RWPE2 (cell line): ENCODE measurements at places on chromosomes 2 and 18.

DNA sequence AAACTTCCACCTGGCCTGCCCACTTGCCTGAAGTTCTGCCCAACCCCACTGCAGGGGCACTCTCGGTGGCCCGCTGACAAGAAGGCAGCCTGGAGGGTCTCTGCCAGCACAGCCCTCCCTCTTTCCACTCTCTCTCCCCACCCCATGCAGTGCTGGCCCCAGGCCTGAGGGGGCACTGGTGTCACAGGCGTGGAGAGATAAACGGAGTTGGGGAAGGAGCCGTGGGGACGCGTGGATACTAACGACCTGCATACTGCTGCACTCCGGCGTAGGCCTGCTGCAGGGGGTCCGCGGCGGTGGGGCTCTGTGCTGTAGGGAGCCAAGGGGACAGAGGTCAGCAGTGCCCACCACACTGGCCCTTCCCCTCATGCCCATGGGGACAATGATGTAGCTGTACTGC, 299.3 kb downstream of the CELF4 start:
- DNase-seq = no peak
- H3K4me1 ChIP-seq = no peaks in the 10 kb centered on the region
- no peak overlapping the region for H3K4me3 ChIP-seq
- H3K27me3 ChIP-seq = no peaks in the 10 kb centered on the region

DNA sequence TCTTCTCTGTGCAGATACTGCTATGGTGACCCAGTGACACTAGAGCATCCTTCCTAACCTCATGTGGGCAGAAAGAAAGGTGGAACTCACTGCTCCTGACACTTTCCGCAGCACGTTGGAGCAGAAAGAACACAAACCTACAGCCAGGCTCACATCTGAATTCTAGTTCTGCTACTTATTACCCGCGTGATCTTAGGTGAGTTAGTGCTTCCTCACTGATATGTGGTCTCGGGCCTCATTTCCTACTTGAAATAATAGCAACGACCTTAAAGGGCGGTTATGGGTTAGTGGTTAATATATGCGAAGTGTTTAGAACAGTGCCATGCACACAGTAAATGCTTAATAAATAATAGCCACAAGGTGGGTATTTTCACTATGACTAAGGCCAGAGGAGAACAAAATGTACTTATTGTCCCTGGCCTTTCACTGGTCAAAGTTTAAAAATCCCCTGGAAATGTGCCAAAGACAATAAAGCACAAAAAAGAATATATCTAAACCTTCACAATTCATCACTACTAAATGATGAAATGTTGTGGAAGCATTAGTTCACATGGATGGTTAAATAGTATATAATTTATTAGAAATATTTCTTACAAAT, 66.6 kb downstream of the MYOM1 start:
- H3K27ac ChIP-seq = no peak overlapping the region
- H3K4me3 ChIP-seq = no peak overlapping the region
- peaks cover 11% of the 10 kb centered on the region for H3K4me1 ChIP-seq

- peaks cover 29% of the 10 kb centered on the region for H3K36me3 ChIP-seq
- no peak overlapping the region for H3K4me3 ChIP-seq
- H3K4me1 ChIP-seq = no peaks in the 10 kb centered on the region
- peak overlapping the region; percentile 21 for H3K27ac ChIP-seq
Measured at GRCh38 chr2:20198796-20199632, 25.9 kb downstream of the SDC1 start.

- H3K27ac ChIP-seq = no peak overlapping the region
- H3K4me1 ChIP-seq = peaks cover 7% of the 10 kb centered on the region
- H3K36me3 ChIP-seq = no peaks in the 10 kb centered on the region
- H3K27me3 ChIP-seq = no peaks in the 10 kb centered on the region
Measured at GRCh38 chr2:5140347-5140746, 551.8 kb upstream of the SOX11 start.

- peaks cover 16% of the 10 kb centered on the region for H3K4me1 ChIP-seq
- no peak overlapping the region for H3K4me3 ChIP-seq
- DNase-seq = no peak
Measured at GRCh38 chr2:151258121-151258520, 3.5 kb downstream of the RBM43 start.

- no peak overlapping the region for H3K27ac ChIP-seq
- no peaks in the 10 kb centered on the region for H3K4me1 ChIP-seq
- H3K27me3 ChIP-seq = no peaks in the 10 kb centered on the region
- no peak for DNase-seq
- H3K4me3 ChIP-seq = no peak overlapping the region
Measured at GRCh38 chr2:229335877-229336346, 64.8 kb upstream of the PID1 start.

DNA sequence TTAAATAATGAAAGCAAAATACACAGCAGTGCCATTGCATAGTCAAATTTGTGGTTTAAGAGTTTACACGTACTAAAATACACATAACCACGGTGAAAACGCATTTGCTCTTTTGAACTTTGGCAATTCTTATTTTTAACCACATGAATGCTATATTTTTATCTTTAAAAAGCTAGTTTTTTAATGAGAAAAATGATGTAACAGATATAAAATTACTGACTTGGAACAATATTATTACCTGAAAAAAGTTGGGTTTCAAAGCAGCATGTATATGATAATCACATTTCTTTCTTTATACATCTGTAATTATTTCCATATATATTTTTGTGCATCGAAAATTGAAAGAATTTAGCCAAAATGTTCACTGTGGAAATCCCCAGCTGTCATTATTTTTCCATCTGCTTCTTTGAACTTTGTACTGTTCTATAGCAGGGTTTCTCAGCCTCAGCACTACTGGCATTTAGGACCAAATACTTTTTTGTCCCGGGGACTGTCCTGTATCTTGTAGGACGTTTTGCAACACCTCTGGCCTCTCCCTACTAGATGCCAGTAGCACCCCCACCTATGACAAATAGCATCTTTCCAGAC, 75.9 kb upstream of the CAB39 start:
- no peak overlapping the region for H3K27ac ChIP-seq
- no peak overlapping the region for H3K4me3 ChIP-seq
- no peaks in the 10 kb centered on the region for H3K4me1 ChIP-seq
- no peaks in the 10 kb centered on the region for H3K36me3 ChIP-seq

GRCh38 chr2:12603781-12604295, 112.9 kb upstream of the TRIB2 start:
- H3K4me1 ChIP-seq = no peaks in the 10 kb centered on the region
- H3K27me3 ChIP-seq = no peaks in the 10 kb centered on the region
- no peaks in the 10 kb centered on the region for H3K36me3 ChIP-seq
- no peak overlapping the region for H3K27ac ChIP-seq
- H3K4me3 ChIP-seq = no peak overlapping the region

GRCh38 chr18:10057894-10058791, 144.3 kb downstream of the VAPA start:
- H3K4me3 ChIP-seq = no peak overlapping the region
- peaks cover 23% of the 10 kb centered on the region for H3K4me1 ChIP-seq
- DNase-seq = no peak
- no peaks in the 10 kb centered on the region for H3K27me3 ChIP-seq

DNA sequence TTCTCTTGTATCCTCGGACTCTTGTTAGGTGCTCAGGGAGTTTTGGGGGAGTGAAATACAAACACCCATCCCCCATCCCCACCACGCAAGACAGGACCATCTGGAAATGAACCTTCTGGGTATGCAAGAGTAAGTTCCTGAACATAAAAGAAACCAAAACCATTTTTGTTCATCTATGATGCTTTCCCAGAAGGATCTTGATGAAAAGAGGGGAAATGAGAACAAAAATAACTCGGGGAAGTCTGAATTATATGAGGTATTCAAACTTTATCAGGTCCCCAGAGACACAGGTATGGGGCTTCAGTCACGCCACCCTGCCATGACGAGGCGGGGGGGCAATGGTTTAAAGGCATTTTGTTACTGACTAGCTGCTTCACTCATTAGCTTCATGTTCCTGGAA, 68.6 kb upstream of the DNMT3A start:
- H3K36me3 ChIP-seq = no peaks in the 10 kb centered on the region
- no peaks in the 10 kb centered on the region for H3K4me1 ChIP-seq
- DNase-seq = no peak
- H3K27ac ChIP-seq = no peak overlapping the region

DNA sequence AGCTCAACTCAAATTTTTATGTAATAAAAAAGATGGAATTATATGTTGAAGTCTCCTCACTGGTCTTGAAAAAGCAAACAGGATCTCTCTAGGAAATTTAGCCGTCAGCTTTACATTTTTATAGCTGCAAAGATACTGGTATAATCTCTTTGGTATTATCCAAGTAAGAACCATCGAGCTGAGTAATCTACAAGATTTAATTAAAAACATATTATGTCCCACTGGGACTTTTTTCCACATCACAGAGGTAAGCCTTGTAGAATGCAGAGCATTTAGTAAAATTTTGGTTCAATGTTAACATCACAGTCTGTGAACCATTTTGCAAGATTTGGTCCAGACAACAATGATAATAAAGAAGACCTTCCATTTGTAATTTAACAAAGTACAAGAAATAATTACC, 162.6 kb upstream of the SLC39A10 start:
- H3K27me3 ChIP-seq = no peaks in the 10 kb centered on the region
- H3K4me3 ChIP-seq = no peak overlapping the region
- no peaks in the 10 kb centered on the region for H3K36me3 ChIP-seq
- H3K4me1 ChIP-seq = no peaks in the 10 kb centered on the region

- no peaks in the 10 kb centered on the region for H3K36me3 ChIP-seq
- no peak overlapping the region for H3K4me3 ChIP-seq
- H3K27me3 ChIP-seq = peaks cover 16% of the 10 kb centered on the region
- H3K27ac ChIP-seq = no peak overlapping the region
- no peaks in the 10 kb centered on the region for H3K4me1 ChIP-seq
Measured at GRCh38 chr2:241846406-241846805, 12.3 kb downstream of the PDCD1 start.

DNA sequence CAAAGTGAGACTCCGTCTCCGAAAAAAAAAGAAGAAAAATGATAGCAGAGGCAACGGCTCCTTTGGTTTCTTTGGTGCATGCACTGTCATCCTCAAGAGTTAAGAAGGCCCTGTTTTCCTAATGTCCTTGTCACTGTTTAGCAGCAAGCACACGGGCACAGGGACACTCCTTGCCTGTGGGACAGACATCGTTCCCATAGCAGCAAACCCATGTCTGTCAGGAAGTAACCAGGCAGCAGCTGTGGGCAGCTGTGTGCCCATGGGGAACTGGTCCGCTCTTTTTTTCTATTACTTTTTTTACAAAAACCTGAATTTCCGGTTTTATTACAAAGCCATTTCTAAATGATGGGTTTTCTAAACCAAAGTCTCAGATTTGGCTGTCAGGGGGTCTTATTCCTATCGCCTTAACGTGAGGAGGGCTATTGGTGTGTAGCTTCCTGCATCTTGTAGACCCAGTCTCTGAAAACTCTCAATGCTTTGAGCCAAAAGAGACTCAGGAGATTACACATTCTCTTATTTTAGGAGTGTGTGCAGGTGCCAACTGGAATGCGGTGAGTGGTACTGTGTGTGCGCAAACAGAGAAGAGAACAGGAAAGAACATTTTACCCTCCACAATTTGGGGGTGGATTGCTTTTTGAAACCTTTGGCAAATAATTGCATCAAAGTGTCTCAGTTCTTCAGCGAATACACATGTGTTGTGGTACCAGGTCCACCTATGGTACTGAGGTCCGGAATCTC, 109.6 kb downstream of the COLEC12 start:
- H3K4me3 ChIP-seq = no peak overlapping the region
- peaks cover 8% of the 10 kb centered on the region for H3K27me3 ChIP-seq
- no peak for DNase-seq
- no peak overlapping the region for H3K27ac ChIP-seq
- H3K4me1 ChIP-seq = no peaks in the 10 kb centered on the region

DNA sequence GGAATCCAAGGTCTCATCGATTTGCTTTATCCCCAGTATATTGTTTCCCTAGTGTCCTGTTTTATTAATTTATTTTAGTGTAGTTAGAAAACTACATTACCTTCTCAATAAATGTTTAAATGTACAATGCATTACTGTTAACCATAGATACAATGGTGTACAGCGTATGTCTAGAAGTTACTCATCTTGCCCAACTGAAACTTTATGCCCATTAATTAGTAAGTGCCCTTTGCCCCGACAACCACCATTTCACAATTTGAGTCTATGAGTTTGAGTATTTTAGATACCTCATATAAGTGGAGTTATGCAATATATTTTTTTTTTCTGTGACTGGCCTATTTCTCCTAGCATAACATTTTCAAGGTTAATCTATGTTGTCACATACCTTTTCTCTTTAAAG, 1343.0 kb upstream of the SLC39A10 start:
- H3K27me3 ChIP-seq = no peaks in the 10 kb centered on the region
- no peaks in the 10 kb centered on the region for H3K36me3 ChIP-seq
- H3K4me3 ChIP-seq = no peak overlapping the region

DNA sequence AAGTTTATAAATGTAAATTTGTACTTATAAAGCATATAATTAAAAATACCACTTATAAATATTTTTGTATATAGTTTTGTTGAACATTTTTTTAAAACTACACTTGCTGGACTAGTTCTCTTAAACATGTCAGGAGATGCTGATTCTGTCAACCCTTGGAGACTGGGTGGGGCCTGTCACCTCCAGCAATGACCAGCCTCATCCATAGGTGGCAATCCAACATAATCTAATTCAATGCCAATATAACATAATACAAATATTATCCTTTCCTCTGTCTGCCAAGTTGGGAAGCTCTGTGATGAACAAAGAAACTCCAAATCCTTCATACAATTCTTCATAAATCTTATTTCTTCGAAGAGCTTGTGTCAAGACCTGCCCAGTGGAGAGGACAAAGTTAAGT, 140.4 kb downstream of the RBMS1 start:
- no peak overlapping the region for H3K4me3 ChIP-seq
- no peak for DNase-seq
- peaks cover 25% of the 10 kb centered on the region for H3K36me3 ChIP-seq
- peaks cover 42% of the 10 kb centered on the region for H3K4me1 ChIP-seq

GRCh38 chr2:26709323-26710110, 17.0 kb downstream of the KCNK3 start:
- no peak overlapping the region for H3K27ac ChIP-seq
- H3K36me3 ChIP-seq = no peaks in the 10 kb centered on the region
- no peaks in the 10 kb centered on the region for H3K27me3 ChIP-seq

GRCh38 chr2:235564884-235565530, 71.2 kb downstream of the AGAP1 start:
- H3K4me3 ChIP-seq = no peak overlapping the region
- no peaks in the 10 kb centered on the region for H3K36me3 ChIP-seq
- H3K27ac ChIP-seq = no peak overlapping the region
- H3K27me3 ChIP-seq = no peaks in the 10 kb centered on the region
- H3K4me1 ChIP-seq = no peaks in the 10 kb centered on the region

GRCh38 chr2:64640153-64641044, 13.3 kb downstream of the SERTAD2 start:
- peaks cover 11% of the 10 kb centered on the region for H3K36me3 ChIP-seq
- no peaks in the 10 kb centered on the region for H3K27me3 ChIP-seq
- H3K4me1 ChIP-seq = peaks cover 60% of the 10 kb centered on the region
- no peak overlapping the region for H3K4me3 ChIP-seq
- H3K27ac ChIP-seq = peak overlapping the region; percentile 58

DNA sequence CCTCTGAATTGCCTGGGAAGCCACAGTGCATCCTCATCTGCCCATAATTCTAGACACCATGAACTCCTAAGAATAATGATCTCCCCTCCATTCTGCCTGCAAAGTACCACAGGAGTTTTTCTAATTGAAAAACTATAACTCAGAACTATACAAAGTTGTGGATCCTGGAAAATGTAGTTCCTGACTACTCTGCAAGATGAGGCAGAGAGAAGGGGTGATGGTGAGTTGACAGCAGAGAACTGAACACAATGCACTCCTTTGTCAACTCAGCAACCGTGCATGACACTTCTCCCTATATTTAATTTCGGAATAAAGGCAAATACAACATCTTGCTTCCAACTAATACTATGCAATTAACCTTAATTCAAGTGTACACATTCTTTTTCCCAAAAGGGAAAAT, 471.1 kb upstream of the FAM98A start:
- H3K27me3 ChIP-seq = peaks cover 2% of the 10 kb centered on the region
- no peak overlapping the region for H3K4me3 ChIP-seq
- H3K27ac ChIP-seq = no peak overlapping the region
- no peaks in the 10 kb centered on the region for H3K4me1 ChIP-seq
- DNase-seq = no peak
- H3K36me3 ChIP-seq = no peaks in the 10 kb centered on the region
